ENCODE measurements at places on chromosomes 11 and 22.

- no peak for DNase-seq
These were observed 30.2 kb downstream of the C22orf31 start for GRCh38 chr22:29031227-29032011.

DNA sequence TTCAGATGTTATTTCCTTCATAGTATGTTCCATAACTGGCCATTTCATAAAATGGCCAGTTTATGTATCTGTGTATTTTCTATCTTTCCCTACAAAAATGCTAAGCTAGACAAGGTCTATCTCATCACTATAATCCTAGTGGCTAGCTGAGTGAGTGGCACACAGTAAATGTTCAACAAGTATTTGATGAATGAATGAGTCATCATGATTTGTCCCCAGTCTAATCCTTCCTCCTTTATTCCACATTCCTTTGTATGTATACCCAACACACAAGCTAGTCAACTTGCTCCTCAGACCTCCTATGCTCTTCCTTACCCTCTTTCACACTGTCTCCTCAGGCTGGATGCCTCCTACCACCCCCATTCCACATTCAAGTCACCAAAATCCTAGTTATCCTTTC lies 12.5 kb downstream of the APLNR start:
- DNase-seq, result no peak

- DNase-seq, result no peak
These were observed 74.7 kb upstream of the SESN3 start for GRCh38 chr11:95305705-95306104.

DNA sequence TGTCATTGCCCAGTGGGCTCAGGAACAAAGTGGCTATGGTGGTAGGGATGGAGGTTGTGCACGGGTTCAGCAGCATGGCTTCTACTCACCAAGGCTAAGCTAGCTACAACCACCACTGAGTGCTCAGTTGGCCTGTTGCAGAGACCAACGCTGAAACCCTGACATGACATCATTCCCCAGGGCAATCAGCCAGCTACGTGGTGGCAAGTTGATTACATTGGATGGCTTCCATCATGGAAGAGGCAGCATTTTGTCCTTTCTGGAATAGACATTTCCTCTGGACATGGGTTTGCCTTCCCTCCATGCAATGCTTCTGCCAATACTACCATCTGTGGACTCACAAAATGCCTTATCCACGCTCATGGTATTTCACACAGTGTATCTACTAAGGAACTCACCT lies 634.3 kb downstream of the OPCML start:
- no peak for DNase-seq

DNA sequence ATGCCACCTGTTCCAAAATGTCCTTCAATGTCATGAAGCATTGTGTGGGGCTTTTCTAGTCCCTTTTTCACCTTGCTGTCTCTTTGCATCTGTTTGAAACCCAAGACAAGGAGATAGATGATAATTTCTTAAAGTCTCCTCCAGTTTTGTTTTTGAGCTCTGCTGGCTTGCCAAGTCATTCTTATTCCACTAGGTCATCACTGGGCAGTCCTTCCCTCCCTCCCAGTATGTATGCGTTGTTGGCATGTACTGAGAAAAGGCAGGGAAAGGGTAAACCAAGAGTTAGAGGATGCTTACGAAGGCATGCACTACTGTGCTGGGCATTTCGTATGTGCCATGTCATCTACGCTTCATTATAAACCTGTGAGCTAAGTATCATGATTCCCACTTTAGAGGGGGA lies 78.6 kb downstream of the PARVA start:
- DNase-seq, result no peak

DNA sequence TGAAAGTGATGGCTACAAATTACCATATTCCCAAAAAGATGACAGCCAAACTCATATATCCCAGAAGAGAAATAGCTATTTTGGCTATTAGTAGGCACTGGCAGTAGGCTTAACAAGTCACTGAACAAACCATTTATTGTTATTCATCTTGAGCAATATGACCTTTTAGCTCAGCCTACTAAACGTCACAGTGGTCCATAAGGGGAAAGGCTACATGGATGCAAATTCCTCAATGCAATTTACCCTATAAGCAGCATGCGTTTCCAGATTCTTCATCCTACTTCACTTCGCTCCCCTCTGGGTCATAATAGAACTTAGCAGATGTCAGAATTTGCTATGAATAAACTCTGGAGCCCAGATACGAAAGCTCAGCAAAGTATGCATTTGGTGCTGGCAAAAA lies 114.0 kb downstream of the SIK3 start:
- DNase-seq, result no peak

- DNase-seq, result no peak
These were observed 83.7 kb downstream of the RPL27A start for GRCh38 chr11:8766043-8766987.

GRCh38 chr11:66322732-66323427 lies 6.0 kb upstream of the CD248 start:
- no peak for DNase-seq

- DNase-seq, result no peak
These were observed 175.8 kb downstream of the MPPED1 start for GRCh38 chr22:43587574-43587973.
